ENCODE measurements at places on chromosomes 13 and 19.

GRCh38 chr13:34346626-34347025 lies 528.7 kb downstream of the RFC3 start:
- ATAC-seq, result no peak

GRCh38 chr19:45774765-45775164 lies 5.7 kb upstream of the SIX5 start:
- ATAC-seq, result no peak

- no peak for ATAC-seq
These were observed 246.6 kb upstream of the MAB21L1 start for GRCh38 chr13:35723053-35723461.

DNA sequence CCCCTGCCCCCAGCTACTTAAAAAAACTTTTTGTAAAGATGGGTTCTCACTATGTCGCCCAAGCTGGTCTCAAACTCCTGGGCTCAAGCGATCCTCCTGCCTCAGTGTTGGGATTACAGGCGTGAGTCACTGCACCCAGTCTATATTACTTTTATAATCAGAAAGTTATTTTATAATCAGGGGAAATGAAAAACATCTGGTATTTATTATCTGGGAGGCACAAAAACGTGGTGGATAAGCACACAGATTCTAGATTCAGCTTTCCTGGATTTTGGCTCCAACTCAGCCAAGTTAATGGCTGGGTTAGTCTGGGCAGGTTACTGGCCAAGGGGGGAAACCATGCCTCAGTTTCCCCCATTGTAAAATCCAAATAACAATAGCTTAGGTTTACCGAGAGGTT lies 24.7 kb downstream of the KEAP1 start:
- ATAC-seq, result no peak

- no peak for ATAC-seq
These were observed 1573.3 kb downstream of the PCDH9 start for GRCh38 chr13:65656740-65657329.

DNA sequence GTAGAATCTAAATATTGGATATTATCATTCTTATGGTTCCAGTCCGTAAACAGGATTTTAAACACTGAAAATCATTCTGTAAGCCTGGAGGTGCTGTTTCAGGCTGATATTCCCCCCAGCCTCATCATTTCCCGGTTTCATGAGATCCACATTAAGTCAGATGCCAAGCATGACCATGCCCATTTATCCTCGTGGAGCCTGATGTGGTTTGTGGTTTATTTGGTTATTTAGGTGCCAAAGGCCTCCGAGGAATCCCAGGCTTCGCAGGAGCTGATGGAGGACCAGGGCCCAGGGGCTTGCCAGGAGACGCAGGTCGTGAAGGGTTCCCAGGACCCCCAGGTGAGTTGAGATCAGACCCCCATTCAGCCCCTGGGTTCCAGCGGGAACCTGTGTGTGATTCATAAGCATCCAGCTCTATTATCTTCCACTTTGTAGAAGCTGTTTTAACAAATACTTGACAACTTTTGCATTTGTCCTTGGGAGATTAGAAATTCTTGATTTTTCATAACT lies 92.5 kb downstream of the RAB20 start:
- no peak for ATAC-seq

DNA sequence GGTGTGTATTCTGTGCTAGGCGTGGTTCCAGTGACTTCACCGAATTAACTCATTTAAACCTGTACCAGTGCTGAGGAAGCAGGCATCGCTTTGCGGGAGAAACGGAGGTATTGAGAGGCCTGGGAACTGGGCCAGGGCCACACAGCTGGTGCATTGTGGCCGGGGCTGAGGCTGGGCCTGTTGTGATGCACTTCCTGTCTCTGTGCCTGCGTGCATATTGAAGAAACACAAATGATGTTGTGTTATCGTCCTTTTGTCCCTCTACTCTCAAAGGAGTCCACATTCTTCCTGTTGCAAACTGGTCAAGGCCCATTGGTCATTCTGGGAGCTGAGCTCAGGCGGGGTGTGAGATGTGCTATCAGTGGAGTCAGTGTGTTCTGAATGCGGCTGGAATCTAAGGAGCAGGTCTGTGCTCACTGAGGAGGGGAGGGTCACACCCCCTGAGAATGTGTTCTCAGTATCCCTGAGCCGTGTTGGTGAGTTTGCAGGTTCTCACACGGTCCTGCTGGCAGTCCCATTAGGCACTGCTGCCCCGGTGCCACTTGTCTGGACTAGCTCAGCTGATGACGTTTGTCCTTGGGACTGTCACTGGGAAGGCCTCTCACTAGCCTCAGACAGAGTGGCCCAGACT lies 62.1 kb downstream of the ARHGEF7 start:
- peak; percentile 52 for ATAC-seq
